Epithelial cell of umbilical artery (primary cell): ENCODE measurements at places on chromosomes 1 and 21. TPM values are rescaled to one million over a fixed set of nuclear protein-coding genes. Genes with fewer than 3 reads are reported as not detected.

CD1B gene
- total RNA-seq: not detected in 2 replicates

AMIGO1 gene
- 0.65 and 0.76 TPM in 2 replicates for total RNA-seq

EVI5 gene
- total RNA-seq: 34.0 and 45.5 TPM in 2 replicates

KRTAP22-1 gene
- not detected in 2 replicates for total RNA-seq

SPATA1 gene
- 1.6 TPM in 1 of 2 replicates, not detected in the other for total RNA-seq

CFAP74 gene
- total RNA-seq: not detected in 2 replicates

ADAR gene
- total RNA-seq: 55.9 and 118 TPM in 2 replicates

GPR52 gene
- total RNA-seq: 0.32 and 0.61 TPM in 2 replicates
